HuH-7.5 (cell line): ENCODE measurements at places on chromosomes 2 and 18.

DNA sequence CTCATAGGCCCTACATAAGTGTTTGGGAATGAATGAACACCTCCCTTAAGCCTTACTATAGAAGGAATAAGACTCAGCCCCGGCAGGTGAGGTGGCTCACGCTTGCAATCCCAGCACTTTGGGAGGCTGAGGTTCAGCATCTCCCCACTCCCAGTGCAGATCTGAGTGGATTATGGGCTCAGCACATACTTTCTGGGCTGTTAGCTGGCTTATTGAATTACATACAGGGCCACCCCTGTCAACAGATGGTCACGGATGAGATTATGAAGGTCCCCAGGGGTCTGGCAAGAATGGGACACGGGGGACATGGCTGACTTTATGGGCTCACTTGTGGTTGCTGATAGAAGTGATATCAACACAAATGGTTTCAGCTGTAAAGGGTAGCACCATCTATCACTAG lies 322.3 kb downstream of the TSN start:
- no peak for DNase-seq

DNA sequence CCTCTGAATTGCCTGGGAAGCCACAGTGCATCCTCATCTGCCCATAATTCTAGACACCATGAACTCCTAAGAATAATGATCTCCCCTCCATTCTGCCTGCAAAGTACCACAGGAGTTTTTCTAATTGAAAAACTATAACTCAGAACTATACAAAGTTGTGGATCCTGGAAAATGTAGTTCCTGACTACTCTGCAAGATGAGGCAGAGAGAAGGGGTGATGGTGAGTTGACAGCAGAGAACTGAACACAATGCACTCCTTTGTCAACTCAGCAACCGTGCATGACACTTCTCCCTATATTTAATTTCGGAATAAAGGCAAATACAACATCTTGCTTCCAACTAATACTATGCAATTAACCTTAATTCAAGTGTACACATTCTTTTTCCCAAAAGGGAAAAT lies 471.1 kb upstream of the FAM98A start:
- no peak for DNase-seq

DNA sequence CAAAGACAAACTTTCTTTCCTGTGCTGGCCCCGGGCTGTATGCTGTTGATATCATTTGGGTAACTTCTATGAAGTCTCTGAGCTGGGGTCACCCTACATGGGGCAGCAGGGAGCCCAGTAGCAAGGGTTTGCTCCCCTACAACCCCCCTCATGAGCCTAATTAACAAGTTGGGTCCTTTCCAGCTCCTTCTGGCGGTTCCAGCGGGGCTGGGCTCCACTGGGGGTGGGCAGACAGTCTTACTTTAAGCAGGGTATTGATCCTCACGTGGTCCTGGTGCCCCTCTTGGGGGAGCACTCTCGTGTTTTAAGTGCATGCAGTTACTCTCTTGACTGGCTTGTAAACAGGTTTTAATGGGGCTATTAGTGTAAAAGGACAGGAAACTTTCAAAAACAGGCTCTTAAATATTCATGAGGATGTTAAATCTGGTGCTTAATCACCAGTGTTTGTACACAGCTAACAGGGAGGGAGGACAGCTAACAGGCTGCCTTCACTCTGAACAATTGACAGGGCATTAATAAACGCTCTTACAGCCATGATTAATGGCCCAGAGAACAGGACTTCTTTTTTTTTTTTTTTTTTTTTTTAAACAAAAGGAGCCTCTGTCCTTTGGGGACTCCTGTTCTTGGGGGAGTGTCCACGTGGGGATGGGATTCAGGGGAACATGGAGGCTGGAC lies 36.6 kb upstream of the SKOR2 start:
- no peak for DNase-seq

DNA sequence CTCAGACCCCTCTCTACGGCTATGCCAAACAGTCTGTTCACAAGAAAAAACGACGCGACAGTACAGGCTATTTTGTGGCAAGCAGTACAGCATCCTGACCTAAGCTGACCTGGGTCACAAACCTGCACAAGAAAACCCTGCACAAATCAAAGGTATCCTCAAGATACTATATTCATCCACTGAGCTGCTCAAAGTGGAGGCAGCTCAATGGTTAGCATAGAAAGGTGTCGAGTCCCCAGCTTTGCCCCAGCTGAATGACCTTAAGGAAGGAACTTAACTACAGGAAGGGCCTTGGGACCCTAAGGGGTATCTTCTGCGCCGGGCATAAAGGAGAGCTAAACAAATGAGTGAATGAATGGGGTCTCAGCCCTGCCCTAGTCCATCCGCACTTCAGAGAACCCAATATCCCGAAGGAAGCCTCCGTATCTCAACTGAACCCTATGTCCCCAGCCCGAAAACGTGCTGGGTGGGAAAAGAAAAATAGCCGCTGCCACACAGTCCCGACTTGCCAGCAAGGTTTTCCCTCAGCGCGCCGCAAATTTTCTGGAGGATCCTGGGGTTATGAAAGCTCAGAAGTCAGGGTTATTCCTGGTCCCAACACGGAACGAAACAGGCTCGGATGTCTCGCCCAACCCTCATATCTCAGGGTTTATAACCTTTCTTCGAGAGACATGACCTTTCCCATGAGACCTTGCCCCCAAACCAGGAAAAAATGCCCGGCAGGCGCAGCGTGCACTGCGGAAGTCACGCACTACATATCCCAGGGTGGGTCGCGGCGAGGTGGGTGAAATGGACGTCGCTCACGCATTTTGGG lies at the start of gene FASTKD1:
Gene FASTKD1 (minus strand): TSS at position 706 of the 814 bp plus-strand sequence. CDS start 1,836 bp downstream, outside the sequence.
- peak; percentile 95 for DNase-seq

- DNase-seq: no peak
Measured at GRCh38 chr18:57426187-57426586, 9.0 kb upstream of the ONECUT2 start.
